Activated CD8-positive, alpha-beta T cell treated with anti-CD3 and anti-CD28 coated beads for 36 hours (primary cell): ENCODE measurements at places on chromosomes 5 and 9.
A peak's percentile ranks its signal among the peaks of the same experiment; 100 is the strongest.

DNA sequence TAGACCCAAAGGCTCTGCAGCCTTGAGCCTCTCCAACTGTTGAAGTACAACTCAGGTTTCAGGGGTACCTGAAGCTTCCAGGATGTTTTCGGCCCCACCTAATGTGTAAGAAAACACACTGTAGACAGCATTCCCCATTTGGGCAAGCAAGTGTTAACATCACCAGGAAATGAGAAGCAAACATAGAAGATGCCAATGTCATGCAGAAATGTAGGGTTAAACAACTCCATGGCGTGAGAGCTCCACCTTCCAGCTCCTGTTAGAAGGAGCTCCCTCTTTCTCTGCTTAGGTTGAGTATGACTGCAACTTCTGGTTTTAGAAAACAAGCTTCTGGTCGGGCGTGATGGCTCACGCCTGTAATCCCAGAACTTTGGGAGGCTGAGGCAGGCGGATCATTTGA, 31.0 kb upstream of the DENND1A start:
- no peak for DNase-seq

- DNase-seq: peak; percentile 28
These were observed at the start of gene PCDHB6 for GRCh38 chr5:141149812-141150211. PCDHB6 (plus strand) TSS chr5:141150057; CDS start chr5:141150258, 201 bp downstream.

- no peak for DNase-seq
These were observed 168.5 kb downstream of the GAS1 start for GRCh38 chr9:86778761-86779160.

DNA sequence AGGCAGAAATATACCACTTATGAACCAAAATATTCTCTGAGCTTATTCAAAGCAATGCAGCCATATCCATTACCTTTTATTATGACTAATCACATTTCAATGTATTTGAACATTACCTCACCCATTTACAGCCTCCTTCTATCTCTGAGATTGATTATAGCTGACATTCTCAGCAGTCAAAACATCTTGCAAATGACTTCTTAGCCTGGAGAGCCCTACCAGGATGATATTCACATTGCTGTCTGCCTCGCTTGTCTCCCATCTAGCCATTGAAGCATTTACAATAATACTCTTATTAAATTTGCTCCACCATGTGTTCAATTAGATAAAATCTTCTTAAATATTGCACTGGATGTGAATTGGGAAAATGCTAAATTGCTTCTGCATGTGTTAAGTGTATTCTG, 1879.9 kb upstream of the ACO1 start:
- DNase-seq: no peak

GRCh38 chr5:63127054-63127453, 548.4 kb downstream of the LRRC70 start:
- no peak for DNase-seq

DNA sequence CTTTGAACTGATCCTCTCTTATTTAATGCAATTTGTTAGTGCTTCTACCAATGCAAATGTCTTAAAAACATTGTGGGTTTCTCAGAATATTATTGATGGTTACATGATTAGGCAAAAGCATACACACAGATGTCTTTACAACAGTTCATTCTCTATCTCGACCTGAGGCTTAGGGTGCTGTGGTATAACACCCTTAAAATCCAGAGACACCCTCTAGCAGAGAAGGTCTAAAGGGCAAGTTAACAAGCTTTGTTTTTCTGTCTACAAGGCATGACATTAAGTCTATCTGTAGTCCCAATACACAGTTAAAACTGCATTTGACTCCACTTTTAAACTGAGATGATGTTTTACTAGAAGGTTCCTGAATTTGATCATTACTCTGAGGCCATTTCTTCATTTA, 518.7 kb upstream of the MEF2C start:
- no peak for DNase-seq

GRCh38 chr9:111178331-111179055, 140.2 kb upstream of the LPAR1 start:
- DNase-seq: no peak

DNA sequence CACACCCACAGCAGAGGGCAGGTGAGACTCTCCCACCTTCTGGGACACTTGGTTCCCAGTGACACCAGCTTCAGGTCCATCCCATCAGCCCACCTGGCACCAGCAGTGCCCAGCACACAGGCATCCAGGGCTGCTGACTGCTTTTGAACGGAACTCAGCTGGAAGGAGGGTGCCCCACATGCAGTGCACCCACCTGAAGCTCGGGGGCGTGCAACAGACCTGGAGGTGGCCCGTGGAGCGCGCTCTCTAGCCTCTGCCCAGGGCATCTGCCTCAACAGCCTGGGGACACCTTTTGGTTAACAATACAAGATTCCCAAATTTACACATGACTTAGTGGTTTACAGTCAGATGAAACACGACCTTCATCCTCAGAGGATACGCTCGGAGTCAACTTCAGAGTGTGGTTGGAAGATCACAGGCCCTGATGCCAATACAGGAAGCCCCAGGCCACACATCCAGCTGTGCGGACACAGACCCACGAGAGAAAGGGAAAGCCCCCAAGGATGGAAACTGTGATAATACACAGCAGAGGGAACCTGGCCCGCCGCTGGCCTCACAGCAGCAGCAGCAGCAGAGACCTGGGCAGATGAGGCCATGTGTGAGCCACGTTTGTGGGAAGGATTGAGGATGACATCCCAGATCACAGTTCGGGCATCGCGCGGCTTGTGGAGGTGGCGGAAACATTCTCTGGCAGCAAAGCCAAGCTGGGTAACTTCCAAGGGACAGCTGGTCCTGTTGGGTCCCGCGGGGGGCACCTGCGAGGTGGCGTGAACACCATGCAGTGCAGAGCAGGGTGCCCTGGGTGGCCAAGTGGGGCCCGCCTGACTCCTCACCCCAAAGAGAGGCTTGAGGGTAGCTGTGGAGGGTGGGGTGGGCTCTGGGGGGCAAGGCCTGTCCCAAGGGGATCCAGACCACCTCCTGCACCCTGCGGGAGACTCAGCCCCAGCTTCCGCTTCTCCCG, 64.0 kb downstream of the SECISBP2 start:
- DNase-seq: peak; percentile 68

- DNase-seq: peak; percentile 64
These were observed 19.5 kb downstream of the RAPGEF1 start for GRCh38 chr9:131720330-131720729.

DNA sequence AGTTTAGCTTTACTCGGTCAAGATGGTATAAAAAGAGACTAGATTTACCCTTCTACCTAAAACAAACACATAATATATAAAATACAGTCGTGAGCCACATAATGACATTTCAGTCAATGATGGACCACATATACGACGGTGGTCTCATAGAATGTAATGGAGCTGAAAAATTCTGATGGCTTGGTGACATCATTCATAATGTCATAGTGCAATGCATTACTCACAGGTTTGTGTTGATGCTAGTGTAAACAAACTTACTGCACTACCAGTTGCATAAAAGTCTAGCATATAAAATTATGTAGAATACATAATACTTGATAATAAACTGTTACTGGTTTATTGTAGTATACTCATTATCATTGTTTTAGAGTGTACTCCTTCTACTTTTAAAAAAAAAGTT, 115.9 kb upstream of the GDNF start:
- no peak for DNase-seq

GRCh38 chr9:36929350-36929675, 104.8 kb downstream of the PAX5 start:
- no peak for DNase-seq

GRCh38 chr5:109945097-109945678, 255.5 kb downstream of the MAN2A1 start:
- peak; percentile 35 for DNase-seq

GRCh38 chr5:143447983-143448382, 44.5 kb upstream of the NR3C1 start:
- no peak for DNase-seq

GRCh38 chr5:108420755-108421154, 38.9 kb upstream of the FBXL17 start:
- no peak for DNase-seq

DNA sequence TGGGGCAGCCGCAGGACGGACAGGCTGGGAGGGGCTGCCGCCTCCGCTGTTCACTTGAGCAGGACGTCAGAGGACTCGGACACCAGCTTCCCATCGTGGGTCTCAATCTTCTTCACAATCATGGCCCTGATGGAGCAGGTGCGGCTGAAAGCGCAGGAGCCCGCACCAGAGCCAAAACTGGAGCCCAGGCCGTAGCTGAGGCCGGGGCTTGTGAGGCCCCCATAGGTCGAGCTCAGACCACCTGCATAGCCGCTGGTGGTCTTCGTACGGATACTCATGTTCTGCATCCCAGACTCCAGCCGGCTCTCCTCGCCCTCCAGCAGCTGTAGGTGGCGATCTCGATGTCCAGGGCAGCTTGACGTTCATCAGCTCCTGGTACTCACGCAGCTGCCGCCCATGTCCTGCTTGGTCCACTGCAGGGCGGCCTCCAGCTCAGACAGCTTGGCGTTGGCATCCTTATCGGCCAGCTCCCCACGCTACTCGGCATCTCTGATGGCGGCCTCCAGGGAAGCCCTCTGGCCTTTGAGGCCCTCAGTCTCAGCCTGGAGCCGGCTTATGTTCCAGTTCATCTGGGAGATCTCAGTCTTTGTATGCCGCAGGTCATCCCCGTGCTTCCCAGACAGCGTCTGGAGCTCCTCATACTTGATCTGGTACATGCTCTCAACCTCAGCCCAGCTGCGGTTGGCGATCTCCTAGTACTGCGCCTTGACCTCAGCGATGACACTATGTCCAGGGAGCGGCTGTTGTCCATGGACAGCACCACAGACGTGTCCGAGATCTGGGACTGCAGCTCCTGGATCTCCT, 43.7 kb upstream of the DEPDC1B start:
- DNase-seq: no peak

DNA sequence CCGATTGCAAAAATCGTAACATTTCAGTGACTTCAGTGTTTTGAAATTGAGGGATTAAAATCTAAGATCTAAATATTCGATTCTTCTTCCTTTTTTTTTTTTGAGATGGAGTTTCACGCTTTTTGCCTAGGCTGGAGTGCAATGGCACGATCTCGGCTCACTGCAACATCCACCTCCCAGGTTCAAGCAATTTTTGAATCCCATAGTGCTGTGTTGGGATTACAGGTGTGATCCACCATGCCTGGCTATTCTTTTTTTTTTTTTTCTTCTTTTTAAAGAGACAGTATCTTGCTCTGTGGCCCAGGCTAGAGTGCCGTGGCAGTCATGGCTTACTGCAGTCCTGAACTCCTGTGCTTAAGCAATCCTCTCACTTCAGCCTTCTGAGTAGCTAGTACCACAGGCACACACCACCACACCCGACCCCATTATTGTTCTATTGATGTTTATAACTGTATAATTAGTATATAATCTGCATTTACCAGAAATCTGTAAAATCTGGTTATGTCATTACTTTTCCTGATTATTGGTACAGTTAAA, 42.7 kb downstream of the NSD1 start:
- no peak for DNase-seq

- no peak for DNase-seq
These were observed 58.1 kb downstream of the HSPA4 start for GRCh38 chr5:133109655-133110483.

DNA sequence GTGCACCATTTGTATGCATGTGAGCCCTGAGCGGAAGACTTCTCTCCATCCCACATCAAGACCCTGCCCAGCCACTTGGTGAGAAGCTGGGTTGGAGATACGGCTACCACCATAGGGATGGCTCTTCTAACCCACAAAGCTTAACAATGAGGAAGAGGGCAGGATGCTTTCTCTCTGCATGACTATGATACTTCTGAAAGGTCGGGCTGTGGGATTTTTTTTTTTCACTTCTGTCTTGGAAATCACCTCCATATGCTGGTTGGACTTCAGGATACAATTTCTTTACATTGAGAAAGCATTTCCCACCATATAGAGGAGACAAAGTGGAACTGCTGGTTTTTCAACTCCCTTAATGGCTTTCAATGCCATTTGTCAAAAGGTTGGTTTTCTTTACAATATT, 30.5 kb downstream of the ZNF366 start:
- DNase-seq: no peak

- no peak for DNase-seq
These were observed 50.2 kb upstream of the SNAPC3 start for GRCh38 chr9:15372455-15372854.

- no peak for DNase-seq
These were observed 241.7 kb downstream of the EBF1 start for GRCh38 chr5:158857976-158858375.

DNA sequence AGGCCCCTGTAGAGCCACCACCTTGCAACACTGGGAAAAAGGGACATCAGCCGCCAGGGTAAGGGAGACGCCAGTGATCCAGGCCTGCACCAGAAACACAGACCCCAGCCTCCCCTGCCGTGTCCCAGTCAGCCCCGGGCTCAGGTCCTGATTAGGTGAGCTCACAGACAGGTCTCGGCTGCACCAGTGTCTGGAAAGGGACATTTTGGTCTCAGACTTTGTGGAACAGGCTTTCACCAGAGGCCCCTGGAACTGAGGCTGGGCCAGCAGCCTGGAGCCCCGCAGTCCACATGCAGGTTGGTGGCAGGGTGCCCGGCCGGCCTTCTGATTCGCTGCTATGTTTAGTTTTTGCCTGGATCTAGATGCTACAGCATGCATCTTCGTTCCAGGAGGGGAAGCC, 369.0 kb upstream of the IRX4 start:
- DNase-seq: no peak

DNA sequence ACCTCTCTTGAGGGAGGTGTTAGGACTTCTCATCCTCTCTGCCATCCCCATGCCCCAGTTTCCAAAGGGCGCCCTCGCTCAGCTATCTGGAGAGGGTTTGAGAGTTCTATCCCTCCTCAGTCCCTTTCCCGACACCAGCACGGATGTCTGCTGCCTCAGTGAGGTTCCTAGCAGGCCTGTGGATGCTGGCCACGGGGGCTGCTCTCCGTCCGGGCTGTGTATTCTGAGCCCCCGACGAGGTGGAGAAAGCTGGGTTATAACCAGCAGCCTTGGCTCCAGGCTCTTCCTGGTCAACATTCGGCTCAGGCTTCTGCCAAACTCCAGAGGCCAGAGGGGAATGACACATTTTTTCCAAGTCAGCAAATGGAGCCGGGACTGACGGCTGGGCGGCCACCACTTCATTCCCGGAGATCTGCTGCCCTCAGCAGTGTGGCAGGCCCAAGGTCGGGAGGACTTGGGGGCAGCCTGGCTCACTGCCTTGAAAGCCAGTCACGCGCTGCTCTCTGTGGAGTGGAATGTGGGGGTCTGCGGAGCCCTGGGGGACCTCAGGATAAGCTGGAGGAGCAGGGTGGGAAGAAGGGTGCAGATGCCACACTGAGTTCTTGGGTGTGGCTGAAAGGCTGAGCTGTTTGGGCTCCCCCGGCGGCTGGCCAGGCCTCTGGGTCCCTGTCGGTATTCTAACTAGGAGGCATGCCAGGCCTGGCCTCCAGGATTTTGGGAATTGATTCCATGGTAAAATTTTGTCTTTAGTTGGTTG, 27.4 kb downstream of the PTPA start:
- no peak for DNase-seq

- no peak for DNase-seq
These were observed 6.6 kb upstream of the ERMP1 start for GRCh38 chr9:5839572-5839902.

GRCh38 chr9:14283276-14283675, 30.7 kb downstream of the NFIB start:
- DNase-seq: no peak

- DNase-seq: no peak
These were observed 1.1 kb upstream of the FRRS1L start for GRCh38 chr9:109168170-109168569.

GRCh38 chr5:74009502-74009901, 383.5 kb downstream of the ARHGEF28 start:
- no peak for DNase-seq

GRCh38 chr5:9780501-9780900, 150.3 kb upstream of the TAS2R1 start:
- no peak for DNase-seq
